ENCODE measurements at places on chromosomes 5 and 9.
A peak's percentile ranks its signal among the peaks of the same experiment; 100 is the strongest.

DNA sequence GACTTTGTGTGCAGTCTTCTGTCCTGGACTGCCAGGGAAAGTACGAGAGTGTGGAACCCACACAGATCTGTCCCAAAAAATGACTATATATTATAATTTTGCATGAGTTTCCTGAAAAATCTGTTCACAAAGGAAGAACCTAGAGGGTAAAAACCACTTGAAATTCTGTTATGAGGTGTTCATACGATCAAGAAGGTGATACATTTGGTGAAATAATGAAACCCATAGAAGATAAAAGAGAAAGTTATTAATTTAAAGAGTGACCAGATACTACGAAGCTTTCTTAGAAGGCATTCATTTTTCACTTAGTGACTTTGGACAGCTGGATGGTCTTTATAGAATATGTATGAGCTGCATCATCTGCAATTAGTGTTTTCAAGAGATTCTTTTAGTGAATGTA, 32.9 kb downstream of the SLC12A2 start:
- DNase-seq: no peak

DNA sequence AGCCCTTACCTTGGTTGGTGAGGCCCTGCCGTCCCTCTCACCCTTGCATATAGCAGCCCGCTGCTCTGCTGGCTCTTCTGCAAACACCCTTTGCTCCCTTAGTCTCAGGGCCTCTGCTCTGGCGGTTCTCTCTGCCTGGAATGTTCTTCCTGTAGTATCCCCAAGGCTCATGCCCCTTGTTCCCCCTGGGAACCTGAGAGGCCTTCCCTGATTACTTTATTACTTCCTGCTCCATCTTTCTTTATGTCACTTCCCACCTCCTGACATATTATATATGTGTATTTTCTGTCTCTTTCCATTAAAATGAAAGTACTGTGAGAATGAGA, 73.9 kb upstream of the SPRY4 start:
- DNase-seq: no peak

DNA sequence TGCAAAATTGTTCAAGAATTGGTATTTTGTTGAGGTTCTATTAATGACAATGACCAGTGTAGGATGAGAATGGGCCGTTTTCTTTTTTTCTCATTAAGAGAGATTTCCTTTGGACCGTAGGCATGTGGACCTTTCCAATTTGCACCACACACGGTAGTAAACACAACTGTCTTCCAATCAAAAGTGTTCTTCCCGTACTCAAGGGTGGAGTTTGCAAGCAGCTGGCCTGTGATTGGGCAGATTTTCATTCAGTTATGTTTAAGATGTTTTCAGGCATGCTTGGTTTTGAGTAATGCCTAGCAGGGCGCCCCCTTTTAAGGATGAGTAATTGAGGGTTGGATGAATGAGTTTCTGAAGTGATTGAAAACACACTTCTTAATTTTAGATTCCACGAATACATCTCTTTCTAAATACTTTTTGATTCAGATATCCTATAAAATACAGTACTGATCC, 2.5 kb downstream of the KDM3B start:
- peak; percentile 66 for DNase-seq

GRCh38 chr5:62268234-62268633, 37.8 kb upstream of the KIF2A start:
- DNase-seq: no peak

DNA sequence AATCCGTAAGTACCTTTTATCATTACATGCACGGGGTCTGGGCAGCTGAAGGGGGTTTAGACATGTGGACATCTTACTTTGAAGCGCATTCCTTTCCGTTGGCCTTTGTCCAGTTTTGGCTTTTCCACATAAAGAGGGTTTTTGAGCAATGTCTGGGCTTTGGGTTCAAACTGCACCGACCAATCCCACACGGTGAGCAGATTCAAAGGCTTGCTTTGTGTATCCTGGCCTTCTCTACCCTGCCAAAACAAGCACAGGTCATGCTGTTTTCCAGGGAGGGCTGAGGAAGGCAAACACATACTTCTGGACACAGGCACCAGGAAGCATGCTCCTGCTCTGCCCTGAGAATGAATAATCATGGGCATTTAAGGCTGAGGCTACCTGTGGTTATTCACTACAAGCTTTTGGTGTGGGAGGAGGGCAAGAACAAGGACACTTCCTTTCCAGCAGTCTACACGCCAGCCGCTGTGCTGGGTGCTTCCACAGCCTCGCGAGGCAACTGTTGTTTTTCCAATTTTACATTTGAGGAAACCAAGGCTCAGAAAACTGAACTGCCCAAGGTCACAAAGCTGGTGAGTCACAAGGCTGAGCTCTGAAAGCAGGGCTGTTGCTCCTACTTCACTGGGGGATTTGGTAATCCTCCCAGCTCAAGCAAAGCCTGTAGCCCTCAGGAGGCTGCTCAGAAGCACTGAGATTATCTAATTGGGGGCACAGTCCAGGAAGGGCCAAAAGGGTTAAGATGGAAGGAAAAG, 59.8 kb upstream of the GOLPH3 start:
- no peak for DNase-seq

DNA sequence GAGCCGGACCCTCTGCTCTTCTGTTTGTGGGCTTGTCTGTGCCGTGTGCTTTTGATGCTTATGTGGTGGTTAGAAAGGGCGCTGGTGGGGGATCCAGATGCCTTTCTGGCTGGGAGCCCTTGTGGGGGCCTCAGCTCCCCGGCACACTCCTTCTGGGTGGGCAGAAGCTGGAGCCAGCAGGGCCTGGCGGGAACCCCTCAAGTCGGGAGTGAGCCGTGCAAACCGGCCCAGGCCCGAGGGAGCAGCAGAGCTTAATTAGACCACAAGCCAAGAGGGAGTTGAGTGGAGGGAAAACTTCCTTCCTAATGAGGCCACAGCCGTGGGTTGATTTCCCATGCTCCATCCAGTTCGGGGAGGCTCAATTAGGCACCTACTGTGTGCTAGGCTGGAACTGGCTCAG, 76.0 kb upstream of the RNU6ATAC start:
- no peak for DNase-seq

DNA sequence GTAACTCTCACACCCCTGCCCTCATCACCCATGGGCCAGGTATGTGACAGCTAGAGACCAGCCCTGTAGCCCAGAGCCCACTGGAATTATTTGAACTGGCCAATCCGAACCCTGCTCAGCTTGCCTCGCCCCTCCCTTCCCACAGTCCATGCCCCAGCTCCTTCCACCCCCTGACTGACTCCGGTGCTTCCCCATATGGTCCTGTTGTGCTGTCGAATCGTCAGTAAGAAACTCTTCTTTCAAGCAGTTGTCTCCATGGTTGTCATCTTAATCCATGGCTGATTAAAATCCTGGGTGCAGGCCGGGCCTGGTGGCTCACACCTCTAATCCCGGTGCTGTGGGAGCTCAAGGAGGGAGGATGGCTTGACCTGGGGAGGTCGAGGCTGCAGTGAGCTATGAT, 118.5 kb downstream of the COL23A1 start:
- DNase-seq: no peak

DNA sequence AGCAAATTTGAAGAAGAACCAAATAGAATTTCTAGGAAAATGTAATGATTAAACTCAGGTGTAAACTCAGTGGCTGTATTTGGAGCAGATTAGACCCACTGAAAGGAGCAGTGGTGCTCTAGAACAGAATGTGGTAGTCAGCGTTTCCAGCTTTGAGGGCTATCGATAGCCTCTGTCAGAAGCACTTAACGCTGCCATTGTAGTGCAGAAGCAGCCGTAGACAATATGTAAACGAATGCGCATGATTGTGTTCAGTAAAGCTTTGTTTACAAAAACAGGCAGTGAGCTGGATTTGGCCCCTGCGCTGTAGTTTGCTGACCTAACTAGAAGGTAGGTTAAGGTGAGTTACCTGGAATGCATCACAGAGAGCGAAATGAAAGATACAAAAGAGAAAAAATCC, 72.0 kb downstream of the FAM78A start:
- DNase-seq: no peak

DNA sequence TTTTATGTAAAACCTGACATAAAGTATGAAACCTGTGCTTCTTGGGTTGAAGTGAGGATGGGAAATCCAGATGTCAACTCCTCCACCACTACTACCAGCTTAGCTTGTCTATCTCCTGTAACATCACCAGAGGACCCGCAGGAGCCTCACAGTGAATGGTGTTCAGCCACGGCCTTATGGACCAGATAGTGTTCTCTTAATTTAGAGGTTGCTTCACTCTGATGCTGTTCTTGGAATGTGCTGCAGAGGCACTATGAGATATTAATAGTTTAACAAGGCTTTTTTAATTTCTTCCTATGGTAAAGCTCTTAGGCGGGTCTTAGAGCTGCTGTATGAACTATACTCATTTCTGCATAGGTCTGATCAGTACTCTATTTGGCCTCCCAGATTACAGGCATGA, 27.9 kb downstream of the NFX1 start:
- DNase-seq: no peak

DNA sequence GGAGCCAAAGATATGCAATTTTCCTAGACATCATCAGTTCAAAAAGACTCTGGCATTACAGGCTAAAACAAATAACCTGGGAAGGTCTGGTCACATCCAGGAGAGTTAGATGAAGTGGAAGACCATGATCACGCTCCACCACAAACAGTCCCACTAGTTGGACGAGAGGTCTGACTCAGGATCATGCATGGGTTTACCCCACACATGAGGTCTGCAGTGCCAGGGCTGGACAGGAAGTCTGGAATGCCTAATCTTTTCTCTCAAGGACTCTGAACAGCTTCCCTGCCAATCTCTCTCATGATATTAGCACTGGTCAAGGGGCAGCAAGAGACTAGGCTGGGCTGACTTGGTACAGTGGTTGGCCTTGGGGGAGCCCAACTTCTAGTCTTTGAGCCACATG, 7.1 kb downstream of the PRUNE2 start:
- DNase-seq: no peak

DNA sequence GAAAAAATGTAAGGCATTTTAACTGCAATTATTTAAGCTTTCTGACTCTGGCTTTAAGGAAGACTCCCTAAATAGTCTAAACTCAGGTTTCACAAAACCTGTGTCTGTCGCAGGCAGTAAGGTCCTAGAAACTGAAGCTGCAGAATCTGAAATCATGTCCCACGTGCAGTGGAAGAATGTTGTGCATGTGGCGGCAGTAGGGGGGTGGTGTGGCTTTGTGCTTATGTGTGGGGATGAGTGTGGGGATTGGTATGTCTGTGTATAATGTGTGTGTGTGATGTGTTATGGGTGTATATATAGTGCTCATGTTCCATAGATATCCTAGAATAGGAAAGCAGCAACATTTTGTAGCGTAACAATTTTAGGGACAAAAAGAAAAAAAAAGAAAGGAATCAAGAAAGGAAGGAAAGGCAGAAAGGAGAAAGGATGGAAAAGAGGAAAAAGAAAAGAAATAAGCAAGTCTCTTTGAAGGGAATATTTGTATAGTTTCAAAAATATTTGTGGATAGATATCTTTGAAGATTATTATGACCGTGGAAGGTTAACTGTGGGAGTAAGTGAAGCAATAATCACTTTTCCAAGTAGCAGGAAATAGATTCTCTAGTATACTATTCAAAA, 6.6 kb downstream of the ANKDD1B start:
- DNase-seq: no peak

- DNase-seq: no peak
Measured at GRCh38 chr9:20417373-20418080, 204.8 kb downstream of the MLLT3 start.

DNA sequence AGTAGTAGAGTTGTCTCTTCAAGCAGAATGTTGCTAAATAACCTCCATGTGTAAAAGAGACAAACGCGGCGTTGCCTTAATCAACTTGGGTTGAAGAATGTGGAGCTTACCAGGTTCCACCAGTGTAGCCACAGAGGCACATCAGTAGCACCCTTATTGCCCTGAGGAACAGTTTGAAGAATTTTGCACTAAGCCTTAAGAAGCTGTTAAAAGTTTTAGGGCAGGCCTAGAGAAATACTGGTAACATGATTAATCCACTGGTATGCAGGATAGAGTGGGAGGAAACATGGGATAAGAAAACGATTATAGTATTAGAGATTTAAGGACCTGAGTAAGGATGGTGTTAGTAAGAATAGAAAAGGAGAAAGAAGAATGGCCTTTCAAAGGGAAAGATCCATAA, 100.6 kb downstream of the ZCCHC7 start:
- DNase-seq: no peak

DNA sequence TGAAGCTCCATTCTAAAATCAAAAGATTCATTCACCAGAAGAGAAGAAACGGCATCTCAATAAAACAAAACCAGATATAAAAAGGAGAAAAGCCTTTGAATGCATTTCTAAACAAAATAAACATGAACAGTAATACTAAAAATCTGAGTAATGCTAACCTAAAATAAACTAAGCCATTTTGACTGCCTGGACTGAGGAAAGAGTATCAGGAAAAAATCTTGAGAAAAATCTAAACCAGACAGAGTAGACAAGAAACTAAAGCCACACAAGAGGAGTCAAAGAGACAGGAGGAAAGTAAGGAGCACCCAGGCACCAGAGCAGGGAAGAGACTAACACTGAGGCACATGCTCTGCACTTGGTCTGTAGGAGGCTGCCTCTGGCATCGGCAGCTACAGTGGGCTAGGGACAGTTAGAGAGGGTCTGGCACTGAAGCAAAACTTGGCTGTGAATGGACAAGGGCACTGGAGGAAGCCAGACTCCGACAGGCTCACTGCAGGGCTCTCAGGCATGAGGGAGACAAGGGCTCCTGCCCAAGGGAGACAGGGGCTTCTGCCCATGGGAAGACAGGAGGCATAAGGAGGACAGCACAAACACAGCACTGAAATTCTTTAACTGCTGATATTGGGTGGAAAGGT, 50.2 kb downstream of the DROSHA start:
- DNase-seq: no peak

GRCh38 chr5:35681911-35682310, 64.2 kb downstream of the SPEF2 start:
- DNase-seq: no peak

DNA sequence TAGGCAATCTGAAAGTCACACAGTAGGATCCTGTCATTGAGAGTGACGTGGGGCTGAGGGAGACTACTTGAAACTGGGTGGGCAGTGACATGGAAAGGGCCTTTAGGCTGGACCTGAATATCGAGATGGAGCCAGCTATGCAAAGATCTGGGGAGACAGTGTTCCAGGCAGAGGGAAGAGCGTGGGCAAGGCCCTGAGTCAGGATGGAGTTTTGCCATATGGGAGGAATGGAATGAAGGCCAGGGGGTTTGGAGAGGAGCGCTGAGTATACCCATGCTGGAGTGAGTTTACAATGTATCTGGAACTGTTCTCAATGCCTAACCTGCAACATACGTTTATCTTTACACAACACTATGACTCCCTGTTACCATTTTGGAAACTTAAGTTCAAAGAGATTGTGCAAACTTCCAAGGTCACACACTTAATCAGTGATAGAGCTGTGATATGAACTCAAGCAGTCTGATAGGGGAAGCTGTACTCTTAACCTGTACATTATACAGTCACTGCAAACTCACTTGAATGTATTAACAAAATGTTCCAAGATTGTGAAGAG, 33.5 kb downstream of the INSYN2B start:
- DNase-seq: no peak

Measured in CD4-positive, alpha-beta T cell treated with Interleukin-6 at 100 ng/mL for 8 hours (primary cell).